ENCODE measurements at places on chromosomes 7 and 10. TPM values are rescaled to one million over a fixed set of nuclear protein-coding genes. Genes with fewer than 3 reads are reported as not detected.

DNA sequence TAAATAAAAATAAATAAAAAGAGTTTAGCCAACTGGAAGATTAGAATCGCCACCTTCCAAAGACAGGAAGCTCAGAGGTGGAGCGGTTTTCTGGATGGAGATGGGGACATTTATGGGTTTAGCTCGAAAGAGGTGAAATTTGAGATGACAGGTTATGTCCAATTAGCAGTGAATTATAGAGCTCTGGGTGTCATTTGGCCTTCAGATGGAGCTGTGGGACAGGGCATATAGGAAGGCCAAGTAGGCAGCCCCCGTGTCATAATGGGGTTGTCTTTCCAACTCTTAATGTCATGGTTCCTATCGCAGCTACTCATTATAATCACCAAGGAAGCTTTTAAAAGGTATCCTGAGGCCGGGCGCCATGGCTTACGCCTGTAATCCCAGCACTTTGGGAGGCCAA, 21.0 kb upstream of the EEPD1 start:
- peaks cover 5% of the 10 kb centered on the region for H3K27me3 ChIP-seq
- H3K4me3 ChIP-seq: no peak overlapping the region
- no peak for DNase-seq
- H3K36me3 ChIP-seq: no peaks in the 10 kb centered on the region
- H3K27ac ChIP-seq: no peak overlapping the region
- H3K4me1 ChIP-seq: no peaks in the 10 kb centered on the region

- DNase-seq: no peak
- H3K36me3 ChIP-seq: peaks cover 2% of the 10 kb centered on the region
- no peak overlapping the region for H3K27ac ChIP-seq
- H3K4me1 ChIP-seq: peaks cover 13% of the 10 kb centered on the region
- H3K4me3 ChIP-seq: no peak overlapping the region
- H3K27me3 ChIP-seq: peaks cover 5% of the 10 kb centered on the region
Measured at GRCh38 chr10:75770626-75771081, 339.2 kb downstream of the LRMDA start.

FLNC gene
- not detected for total RNA-seq

FIS1 gene
- 106 TPM for total RNA-seq

CABCOCO1 gene
- not detected for total RNA-seq
